Stimulated activated CD4-positive, alpha-beta T cell treated with anti-CD3 and anti-CD28 coated beads, Interleukin-1b, Interleukin-23, amount 100 ng/mL, for 24 hours (primary cell): ENCODE measurements at places on chromosomes 2 and 18.

DNA sequence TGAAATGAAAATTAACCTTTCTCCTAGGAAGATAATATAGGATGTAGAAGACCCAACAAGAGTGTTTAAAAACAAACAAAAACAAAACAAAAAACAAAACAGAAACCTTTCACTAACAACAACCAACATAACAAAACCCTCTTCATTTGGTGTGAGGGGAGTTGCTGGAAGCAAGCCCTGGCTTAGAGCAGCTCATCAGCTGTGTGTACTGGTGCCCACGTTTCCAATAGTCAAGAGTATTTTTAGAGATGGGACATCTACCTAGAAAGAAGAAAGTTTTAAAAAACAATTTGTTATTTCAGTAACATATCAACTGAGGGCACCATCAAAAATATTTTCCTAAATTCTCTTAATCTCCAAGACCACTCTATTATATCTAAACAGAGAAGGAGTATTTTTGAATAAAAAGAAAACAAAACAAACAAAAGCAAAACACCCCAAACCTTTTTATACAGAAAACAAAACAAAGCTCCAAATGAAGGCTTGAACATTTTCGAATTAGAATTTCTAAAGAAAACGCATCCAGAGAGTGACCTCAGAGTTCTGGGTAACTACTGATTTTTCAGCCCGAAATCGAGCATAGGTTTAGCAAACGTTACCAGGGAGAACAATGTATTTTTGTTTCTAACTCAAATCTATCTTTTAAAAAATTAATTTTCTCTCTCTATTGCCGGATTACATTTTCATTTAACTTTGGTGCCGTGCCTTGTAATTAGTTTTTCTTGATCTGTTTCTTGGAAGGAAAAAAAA lies 134.6 kb downstream of the INSIG2 start:
- DNase-seq = no peak

DNA sequence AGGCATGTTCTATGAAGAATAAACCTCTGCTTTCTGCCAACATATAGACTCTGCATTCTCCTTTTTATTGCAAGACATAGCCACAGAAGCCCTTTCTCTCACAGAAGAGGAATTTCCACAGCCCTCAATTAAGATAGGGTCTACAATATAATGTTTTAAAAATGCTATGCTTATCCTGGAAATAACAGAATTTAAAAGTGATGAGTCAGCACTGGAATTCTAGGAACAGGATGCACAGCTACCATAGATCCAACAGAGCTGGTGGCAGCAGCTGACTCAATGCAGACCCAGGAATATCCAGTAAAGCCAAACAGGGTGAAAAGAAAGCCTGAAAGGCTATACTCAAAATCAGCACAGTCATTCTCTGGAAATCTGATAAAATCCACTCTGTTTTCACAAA lies 866.9 kb downstream of the TRIB2 start:
- no peak for DNase-seq

GRCh38 chr18:2908166-2908945 lies 61.5 kb downstream of the EMILIN2 start:
- DNase-seq = no peak

- no peak for DNase-seq
These were observed 26.8 kb upstream of the CABLES1 start for GRCh38 chr18:23108496-23108895.

DNA sequence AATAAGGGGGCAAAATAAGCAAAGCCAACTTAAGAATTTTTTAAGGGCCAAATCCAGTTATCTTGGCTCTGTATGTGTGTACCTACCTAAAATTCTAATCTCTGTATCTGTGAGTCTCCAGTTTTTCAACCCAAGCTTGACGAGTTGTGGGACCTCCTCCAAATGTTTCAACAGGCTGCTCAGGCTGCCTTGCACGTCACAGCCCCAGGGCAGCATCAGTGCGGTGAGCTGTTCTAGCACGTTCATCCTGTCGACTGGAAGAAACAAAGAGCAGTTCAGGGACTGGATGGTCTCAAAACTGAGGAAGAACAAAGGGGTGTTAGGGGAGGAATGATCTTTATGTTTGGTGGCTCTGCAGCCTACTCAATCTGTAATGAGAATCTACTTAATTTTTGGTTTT lies 29.4 kb downstream of the NLRC4 start:
- no peak for DNase-seq

DNA sequence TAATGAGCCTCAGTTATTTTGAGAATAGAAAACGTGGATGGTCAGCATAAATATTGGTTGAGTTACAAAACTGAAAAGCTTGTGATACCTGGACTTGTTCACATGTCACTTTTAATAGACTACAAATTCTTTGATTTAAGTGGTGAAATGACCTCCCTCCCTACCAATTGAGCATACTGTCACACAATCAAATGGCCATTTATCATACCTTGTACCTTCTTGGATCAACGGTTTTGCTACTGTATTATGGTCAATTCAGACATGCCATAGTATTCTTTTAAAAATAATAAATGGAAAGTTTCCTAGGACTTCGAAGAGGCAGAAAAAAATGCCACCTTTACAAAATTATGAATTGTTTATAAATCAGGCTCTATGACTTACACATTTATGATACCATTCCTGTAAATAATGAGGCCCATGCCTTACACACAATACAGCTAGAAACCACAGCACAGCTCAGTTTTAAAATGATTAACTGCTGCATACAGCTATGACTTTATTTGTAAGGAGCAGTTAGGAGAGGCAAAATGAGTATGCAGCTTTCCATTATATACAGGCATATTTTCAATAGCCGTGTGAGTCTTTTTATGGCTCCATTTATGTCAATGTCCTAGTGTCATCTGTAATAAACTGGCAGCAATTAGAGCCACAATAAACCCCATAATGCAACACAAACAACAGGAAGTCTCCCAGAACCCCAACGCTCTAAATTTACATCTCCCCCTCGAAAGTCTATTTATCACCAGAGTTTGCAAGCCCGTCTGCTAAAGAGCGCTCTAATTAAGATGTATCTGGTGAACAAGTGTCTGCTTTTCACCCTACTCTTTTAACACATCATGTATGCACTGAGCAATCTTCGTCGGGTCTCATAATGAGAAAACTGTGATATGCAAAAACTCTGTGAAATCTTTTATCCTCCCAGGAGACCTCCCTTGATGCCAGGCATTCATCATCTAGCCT lies 176.1 kb downstream of the ZNF521 start:
- DNase-seq = no peak

GRCh38 chr2:234191819-234192407 lies 141.4 kb downstream of the SPP2 start:
- DNase-seq = no peak

DNA sequence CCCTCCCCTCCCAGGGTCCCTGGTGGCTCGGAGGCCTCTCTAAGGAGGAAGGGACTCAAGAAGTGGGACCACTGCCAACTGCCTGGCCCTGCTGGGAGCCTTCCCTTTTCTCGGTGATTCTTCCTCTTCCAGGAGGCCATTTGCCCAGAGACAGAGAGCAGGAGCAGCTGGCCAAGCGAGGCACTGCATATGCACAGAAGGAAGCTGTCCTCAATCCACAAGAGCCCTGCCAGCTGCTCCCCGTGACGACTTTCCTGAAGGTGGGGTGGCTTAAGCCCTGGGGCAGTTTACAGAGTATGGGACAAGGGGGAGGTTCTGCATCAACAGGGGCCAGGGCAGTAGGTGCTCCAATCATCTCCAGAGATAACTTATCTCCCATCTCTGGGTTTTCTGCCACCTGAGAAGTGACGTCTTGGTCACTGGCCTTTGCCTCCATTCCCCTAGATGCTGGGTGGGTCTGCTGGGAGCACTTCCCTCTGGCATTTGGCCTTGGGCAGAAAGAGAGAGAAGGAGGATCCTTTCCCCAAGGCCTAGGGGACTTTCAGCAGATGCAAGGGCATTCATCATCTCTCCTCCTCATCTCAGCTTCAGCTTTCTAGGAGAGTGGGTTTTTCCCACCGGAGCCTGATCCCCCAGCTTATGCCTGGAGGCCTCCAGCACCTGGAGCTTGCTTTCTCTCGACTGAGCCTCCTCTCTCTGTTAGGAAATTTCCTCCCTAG lies 28.5 kb downstream of the CIB4 start:
- no peak for DNase-seq

GRCh38 chr2:130289780-130290179 lies 52.9 kb upstream of the IMP4 start:
- no peak for DNase-seq

DNA sequence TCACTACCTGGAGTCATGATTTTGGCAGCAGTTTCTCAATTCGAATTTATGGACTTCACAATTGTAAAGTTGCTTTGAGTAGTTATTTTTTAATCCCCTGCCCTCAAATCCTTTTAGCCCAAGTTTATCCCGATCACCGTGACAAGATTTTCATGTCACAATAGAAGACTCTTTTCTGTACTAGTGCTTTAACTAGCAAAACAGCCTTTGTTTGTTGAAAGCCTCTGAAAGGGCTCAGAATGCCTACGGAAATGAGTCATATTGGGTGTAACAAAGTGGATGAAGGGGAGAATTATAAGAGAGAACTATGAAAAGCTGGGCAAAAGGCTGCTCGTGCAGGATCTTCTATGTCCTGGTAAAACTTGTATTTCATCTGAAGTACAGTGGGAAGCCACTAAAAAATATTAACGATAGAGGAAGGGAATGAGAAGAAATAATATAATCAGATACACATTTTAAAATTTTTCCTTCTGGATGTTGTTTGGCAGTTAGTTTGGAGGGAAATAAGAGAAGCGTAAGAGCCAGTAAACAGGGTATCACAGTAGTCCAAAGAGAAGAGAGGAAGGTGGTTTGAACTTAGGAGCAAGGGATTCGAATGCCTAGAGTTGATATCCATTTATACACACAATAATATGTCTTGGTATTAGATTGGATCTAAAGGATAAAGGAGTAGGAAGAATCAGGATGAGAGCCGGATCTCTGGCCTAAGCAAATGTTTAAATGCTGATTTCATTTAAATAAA lies 114.9 kb downstream of the GALNT13 start:
- no peak for DNase-seq

DNA sequence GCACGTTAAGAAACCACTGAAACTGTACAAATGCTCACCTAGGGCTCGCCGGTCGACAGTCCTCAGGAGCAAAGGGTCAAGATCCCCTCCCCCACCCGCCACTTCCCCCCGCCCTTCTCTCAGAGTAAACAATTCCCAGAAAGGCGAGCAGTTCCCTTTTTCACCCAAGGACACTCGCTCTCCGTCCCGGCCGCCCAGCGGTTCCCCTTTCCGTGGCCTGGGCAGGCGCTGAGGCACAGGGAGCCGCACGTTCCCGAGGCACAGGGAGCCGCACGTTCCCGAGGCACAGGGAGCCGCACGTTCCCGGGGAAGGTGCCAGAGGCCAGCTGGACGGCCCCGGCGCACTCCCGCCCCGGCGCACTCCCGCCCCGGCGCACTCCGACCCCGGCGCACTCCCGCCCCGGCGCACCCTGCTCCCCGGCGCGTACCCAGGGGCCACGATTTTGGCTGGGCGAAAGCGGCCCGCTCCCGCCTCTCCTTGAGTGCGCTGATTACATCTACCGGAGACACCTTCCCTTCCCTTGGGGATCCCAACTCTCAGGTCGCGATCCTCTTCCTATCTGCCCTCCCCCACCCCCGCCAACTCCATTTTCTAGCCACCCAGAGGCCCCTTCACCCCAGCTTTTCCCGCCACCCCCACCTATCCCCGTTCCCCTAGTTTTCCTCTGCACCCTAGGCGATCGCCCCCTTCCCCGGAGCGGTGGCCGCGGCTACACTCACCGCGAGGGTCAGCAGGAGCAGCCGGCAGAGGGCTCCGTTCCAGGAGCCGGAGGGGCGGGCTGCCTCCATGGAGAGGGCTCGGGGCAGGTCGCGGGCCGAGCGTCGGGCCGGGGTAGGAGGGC lies 817 bp downstream of the DSC2 start:
- no peak for DNase-seq

GRCh38 chr18:56139372-56139771 lies 499.0 kb downstream of the TXNL1 start:
- DNase-seq = no peak

DNA sequence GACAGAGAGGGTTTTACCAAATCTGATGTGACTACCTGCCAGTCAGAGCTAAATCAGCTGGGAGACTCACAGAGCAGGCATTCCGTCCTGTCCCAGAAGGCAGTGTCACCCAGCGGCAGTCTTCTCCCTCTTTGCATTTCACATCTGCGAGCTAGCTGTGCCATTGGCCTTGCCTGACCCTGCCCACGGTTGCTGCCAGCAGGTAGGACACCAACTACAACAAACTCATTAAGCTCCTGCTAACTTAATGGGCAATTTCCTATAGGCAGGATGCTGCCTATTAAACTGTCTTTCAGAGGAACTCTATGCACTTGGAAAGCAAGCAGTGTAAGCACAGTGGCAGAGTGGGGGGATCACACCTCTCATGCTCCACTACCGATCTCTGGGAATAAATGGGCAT lies 116.4 kb upstream of the CAPN13 start:
- no peak for DNase-seq

DNA sequence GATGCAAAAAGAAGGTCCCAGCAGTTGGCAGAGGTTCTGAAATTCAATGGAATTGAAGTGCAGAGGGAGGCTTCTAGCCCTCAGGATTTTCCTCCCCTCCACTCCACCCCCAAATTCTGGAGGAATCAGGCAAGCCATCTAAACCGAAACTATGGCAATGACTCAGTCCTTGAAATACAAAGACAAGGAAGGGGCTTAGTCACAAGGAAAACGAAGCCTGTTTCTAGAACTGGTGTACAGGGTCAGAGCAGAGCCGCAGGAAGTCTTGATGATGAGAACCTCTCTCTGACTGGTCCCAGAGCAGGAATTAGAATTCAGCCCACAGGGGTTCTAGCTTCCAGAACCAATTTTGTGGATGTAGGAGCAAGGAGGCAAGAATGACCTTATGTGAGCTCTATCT lies 111.7 kb upstream of the SCN1A start:
- DNase-seq = no peak
